Activated naive CD4-positive, alpha-beta T cell treated with anti-CD3 and anti-CD28 coated beads for 36 hours (primary cell): ENCODE measurements at places on chromosomes 5 and 9. TPM values are rescaled to one million over a fixed set of nuclear protein-coding genes. Genes with fewer than 3 reads are reported as not detected.

Gene CDKN2A
- total RNA-seq, result 0.89 TPM

Gene HEMGN
- 1.8 TPM for total RNA-seq

Gene PCDHGB7
- total RNA-seq, result not detected

DNA sequence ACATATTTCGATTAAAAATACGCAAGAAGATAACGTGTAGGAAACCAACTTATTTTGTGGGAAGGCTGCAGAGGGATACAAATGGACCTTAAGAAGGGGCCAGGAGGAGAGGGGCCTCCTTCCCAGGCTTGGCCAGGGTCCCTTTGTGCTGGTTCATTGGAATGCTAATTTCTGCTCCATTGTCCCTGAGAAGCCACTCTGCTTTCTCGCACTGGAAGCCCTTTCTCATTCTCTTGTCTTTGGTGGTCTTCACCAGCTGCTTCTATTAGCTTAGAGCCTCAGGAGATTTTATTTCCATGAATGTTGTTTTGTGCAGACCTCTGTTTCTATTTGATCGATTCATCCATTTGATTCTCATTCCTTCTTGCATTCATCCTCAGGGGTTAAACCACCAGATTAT, 325.4 kb downstream of the TMEM38B start:
- H3K27ac ChIP-seq, result no peak overlapping the region
- H3K36me3 ChIP-seq, result no peaks in the 10 kb centered on the region
- no peak overlapping the region for H3K4me3 ChIP-seq
- no peak for DNase-seq
- H3K4me1 ChIP-seq, result no peaks in the 10 kb centered on the region

GRCh38 chr9:131997076-131997475, 82.6 kb downstream of the MED27 start:
- H3K27me3 ChIP-seq, result no peaks in the 10 kb centered on the region
- H3K36me3 ChIP-seq, result peaks cover 15% of the 10 kb centered on the region
- no peak for DNase-seq

DNA sequence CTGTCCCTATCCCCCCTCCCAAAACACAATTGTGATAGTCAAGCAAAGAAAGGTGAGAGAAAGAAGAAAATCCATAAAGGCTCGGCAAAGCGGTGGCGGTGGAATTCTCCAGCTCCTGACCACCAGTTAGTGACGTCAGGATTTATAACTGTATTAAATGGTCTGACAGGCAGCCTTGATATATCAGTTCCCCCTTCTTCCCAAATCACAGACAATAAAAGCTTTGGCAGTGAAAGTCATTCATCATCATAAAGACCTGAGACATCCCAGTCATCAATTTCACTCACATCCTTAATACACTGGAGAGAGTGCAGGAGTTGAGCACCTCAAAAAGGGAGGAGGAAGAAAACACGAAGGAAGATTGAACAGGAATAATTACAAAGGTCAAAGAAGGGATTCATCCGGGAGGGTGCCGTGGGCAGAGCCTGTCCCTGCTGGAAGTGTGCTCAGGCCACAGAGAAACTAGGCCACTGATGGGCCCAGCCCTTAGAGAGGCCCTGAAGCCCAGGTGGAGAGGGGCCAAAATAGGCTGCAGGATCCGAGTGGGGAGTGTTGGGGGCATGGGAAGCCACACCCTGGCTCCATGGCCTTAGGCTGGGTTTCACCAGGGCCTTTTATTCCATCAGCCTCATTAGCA, 131.9 kb downstream of the PAX5 start:
- no peak for DNase-seq

- H3K27ac ChIP-seq, result peak overlapping the region; percentile 95
- H3K4me1 ChIP-seq, result peaks cover 31% of the 10 kb centered on the region
- H3K27me3 ChIP-seq, result no peaks in the 10 kb centered on the region
- H3K36me3 ChIP-seq, result peaks cover 12% of the 10 kb centered on the region
- H3K4me3 ChIP-seq, result peak overlapping the region; percentile 66
These were observed 37.8 kb downstream of the FAM78A start for GRCh38 chr9:131238402-131239021.

DNA sequence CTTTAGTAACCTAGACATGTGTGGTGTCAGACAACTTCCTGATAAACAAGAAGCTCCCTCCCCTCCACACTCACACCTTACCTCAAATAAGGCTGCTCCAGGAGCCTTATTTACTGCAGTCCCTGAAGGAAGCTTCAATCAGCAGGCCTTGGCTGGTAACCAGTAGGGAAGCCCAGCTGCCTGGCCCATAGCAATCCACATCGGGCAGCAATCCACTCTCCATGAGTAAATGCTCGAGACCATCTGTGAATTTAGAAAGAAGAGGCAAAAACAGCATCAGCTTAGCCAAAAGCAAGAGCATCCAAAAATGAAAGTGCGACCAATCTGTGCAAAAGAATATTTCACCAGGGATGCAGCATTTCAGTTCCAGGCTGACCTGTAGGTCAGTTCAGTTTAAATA, 213.3 kb upstream of the TUSC1 start:
- no peaks in the 10 kb centered on the region for H3K36me3 ChIP-seq
- no peak for DNase-seq
- H3K27ac ChIP-seq, result no peak overlapping the region

- H3K4me3 ChIP-seq, result no peak overlapping the region
- H3K4me1 ChIP-seq, result peaks cover 4% of the 10 kb centered on the region
- no peaks in the 10 kb centered on the region for H3K36me3 ChIP-seq
- DNase-seq, result no peak
- H3K27me3 ChIP-seq, result no peaks in the 10 kb centered on the region
These were observed 37.7 kb downstream of the ARRDC3 start for GRCh38 chr5:91345461-91345860.
